ENCODE measurements at places on chromosomes 6 and 20.

- no peak for ATAC-seq
Measured at GRCh38 chr6:166877906-166878305, 78.4 kb downstream of the RNASET2 start.

- ATAC-seq, result no peak
Measured at GRCh38 chr6:43858161-43859153, 88.4 kb downstream of the VEGFA start.

GRCh38 chr20:32823078-32823477 is 3.3 kb downstream of the MAPRE1 start:
- no peak for ATAC-seq

DNA sequence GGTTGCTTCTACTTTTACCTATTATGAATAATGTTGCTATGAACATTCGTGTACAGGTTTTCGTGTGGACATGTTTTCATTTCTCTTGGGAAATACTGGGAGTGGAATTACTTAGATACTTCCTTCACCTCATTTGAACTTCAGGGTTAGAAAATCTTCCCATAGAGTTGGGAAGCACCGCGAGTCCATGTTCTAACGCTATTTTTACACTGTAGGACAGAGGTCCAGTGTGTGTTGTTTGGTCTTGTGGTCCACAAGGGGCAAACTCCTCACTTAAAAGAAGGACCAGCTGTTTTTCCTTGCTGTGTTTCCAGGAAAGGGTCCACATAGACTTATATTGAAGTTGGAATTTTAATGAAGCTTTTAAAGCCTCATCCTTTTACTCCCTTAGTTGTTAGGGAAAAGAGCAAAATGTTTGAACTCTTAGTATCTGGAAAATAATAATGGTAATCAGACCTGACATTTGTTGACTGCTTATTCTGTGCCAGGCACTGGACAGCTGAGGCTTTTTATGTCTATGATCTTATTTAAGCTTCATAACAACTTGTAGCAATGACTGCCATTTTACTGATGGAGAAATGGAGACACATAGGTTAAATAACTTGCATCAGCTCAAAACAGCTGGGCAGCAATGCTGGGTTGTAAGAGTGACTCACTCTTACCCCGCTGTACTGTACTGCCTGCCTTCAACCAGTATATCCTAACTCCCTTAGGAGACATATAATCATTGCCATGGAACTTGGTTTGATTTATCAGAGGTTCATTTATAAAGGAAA is 52.0 kb downstream of the CDC5L start:
- ATAC-seq, result no peak

DNA sequence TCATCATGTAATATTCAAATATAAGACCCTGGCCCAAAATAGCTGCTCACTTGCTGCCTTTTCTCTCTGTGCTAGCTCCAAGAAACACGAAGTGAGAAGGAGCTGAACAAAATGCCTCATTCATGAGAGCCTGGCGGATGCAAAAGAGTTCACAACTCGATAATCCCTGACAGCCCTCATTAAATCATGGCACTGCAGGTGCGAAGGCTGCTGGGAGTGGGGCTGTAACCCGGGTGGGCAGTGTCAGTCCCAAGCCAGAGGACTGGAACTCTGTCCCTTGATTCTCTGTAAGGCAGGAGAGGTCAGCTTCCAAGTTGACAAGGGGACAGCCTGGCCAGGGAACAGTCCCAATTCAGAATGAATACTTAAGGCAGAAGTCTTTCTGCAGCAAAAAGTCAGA is 318.5 kb downstream of the CDC5L start:
- ATAC-seq, result no peak

DNA sequence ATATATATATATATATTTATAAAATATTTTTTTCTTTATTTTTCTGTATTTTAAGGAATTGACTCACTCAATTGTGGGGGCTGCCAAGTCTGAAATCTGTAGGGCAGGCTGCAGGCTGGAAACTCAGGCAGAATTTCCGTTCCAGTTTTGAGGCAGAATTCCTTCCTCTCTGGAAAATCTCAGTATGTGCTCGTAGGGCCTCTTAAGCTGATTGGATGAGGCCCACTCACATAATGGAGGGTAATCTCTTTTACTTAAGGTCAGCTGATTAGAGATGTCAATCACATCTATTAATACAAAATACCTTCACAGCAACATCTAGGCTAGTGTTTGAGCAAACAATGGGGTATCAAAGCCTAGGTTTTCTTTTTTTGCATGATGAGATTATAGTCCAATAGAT is 244.7 kb upstream of the RNF24 start:
- ATAC-seq, result no peak

- peak; percentile 27 for ATAC-seq
Measured at GRCh38 chr6:155882527-155883333, 427.1 kb upstream of the NOX3 start.

- no peak for ATAC-seq
Measured at GRCh38 chr20:44728801-44729443, 13.8 kb downstream of the CCN5 start.

DNA sequence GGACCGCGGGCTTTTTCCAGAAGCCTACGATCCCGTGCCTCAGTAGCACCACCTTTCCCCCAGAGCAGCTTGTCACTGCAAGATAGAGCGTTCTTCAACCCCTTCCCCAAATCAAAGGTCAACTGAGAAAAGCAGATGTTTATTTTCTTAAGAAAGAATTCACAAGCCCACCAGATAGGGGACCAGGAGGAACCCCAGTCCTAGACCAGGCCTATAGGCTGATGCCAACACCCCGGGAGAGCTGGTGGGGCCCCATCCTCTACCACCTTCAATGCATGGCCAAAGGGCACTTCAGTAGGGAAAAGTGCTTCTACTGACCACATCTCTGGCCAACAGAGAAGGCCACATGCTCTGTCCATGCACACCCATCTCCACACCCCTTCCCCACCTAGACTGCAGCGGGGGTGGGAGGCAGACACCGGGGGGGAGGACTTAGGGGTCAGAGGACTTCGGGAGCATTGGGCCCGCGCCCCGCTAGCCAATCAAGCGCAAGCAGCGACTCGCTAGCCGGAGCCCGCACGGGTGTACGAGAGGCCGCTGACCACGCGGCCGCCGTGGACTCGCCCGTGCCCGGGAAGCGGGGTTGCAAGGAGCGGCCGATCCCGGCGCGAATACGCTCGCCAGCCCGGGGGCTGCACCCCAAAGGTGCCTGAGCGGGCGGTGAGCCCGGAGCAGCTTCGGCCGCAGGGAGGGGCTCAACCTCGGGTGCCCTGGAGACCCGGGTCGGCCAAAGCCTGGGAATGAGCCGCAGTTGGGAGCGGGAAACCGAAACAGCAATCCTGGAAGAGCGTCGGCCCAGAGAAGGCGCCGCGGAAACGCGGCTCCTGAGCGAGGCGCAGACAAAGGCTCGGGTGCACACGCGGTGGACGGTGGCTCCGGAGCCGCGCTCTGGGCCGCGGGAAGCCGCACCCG is 2.8 kb downstream of the PDE10A start:
- ATAC-seq, result no peak

- ATAC-seq, result no peak
Measured at GRCh38 chr6:68139130-68139529, 496.0 kb upstream of the ADGRB3 start.

DNA sequence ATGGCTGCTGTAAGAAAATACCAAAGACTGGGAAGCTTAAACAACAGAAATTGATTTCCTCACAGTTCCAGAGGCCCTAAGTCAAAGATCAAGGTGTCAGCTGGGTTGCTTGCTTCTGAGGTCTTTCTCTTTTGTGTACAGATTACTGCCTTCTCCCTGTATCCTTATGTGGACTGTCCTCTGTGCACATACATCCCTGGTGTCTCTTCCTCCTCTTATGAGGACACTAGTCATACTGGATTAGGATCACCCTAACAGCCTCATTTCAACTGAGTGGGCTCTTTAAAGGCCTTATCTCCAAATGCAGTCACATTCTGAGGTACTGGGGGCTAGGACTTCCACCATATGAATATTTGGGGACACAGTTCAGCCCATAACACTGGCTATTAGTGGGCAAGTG is 130.0 kb upstream of the DTNBP1 start:
- ATAC-seq, result no peak

DNA sequence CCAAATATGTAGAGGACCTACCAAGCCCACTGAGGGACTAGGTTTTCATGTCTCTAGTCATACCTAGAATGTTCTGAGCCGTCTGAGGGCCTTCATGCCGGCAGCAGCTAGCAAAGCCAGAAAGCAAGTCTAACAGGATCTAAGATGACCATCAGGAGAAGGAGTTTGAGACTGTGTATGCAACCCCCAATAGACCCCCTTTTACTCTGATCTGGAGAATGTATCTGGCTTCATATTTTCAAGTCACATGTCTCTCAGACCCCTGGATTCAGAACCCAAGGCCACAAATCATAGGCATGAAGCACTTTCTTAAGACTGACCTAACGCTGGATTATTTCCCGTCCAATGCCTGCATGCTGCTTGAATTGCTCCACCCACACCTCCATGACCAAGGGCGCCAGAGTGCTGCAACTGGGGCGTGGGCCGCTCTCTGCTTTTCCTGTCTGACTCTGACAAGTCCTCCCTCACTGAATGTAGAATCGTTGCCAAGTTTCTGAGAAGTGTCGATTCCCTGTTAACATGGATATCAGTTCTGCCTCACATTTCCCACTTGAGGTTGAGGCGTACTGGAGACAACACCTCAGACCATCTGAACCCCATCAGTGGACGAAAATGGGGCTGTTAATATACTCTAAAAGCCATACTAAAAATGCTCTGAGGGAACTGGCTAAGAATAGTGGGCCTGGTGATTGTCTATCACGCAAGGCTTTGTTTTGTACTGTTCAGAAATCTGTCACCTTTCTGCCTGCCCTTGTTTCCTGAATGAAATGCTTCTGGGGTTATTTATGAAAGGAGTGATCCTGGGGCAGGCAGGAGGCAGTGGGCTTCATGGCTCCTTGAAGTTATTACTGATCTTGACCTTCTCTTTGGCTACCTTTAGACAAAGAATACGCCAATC is 23.9 kb upstream of the ASXL1 start:
- peak; percentile 32 for ATAC-seq

DNA sequence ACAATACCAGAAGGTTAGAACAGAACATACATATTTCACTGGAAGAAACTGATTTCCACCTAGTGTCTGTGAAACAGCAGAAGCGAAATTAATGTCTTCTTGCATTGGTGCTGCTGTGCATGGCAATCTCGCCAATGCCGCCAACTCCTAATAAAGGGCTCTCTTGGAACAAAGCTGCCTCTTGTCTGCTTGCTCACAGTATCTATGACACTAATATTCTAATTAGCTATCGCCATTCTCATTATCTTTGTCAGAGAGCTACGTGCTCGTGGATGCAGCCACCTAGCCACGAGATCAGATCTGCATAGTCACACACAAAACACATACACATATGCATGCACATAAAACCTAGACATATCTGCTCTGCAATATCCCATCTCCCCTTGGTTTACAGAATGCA is 145.9 kb upstream of the OLIG3 start:
- ATAC-seq, result no peak

DNA sequence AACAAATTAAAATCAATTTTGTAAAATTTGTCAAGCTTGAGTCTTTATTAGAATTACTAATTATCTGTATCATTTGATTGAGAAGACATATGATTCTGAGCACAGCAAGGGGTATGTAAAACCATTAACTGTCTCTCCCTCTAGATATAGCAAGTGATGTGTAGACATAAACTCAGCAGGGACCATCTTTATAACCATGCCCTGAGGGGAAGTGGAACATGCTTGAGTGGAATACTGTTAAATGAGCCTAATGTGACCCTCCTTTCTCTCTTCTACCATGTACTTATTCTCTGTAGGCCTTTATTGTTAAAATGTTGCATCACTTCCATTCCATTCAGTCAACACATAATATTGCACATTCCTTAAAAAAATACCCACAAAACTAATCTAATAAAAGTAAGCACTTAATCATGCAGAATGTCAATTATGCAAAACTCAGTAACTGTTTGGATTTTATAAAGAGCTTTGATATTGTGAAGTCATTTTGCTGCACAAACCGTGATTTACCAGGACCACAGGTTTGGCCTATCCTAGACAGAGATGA is 896.6 kb upstream of the MANEA start:
- ATAC-seq, result no peak

- no peak for ATAC-seq
Measured at GRCh38 chr6:129212081-129212480, 329.1 kb downstream of the LAMA2 start.

DNA sequence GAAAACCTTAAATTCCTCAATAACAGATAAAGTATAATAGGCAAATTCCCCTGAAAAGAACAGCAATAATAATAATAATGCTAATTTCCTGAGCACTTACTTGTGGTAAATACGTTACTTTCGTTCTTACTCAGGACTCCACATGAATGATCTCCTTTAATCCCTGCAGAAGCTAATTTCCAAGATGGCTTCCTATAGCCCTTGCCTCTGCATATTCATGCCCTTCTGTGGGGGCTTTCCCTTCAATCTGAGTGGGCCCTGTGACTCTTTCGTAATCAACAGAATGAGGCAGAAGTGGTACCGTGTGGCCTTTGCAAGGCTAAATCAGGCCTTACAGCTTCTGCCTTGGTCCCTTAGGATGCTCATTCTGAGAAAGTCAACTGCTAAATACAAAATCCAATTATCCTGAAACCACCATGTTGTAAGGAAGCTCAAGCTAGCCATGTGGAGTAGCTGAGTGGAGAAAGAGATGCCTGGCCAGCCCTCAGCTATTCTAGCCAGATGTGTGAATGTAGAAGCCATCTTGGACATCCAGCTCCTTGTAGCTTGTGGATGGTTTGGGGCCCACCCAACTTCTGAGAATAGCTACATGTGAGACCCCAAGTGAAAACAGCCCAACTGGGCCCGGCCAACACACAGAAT is 50.5 kb downstream of the MCUR1 start:
- peak; percentile 92 for ATAC-seq

GRCh38 chr20:63538204-63539091 is 1.3 kb upstream of the PTK6 start:
- no peak for ATAC-seq

DNA sequence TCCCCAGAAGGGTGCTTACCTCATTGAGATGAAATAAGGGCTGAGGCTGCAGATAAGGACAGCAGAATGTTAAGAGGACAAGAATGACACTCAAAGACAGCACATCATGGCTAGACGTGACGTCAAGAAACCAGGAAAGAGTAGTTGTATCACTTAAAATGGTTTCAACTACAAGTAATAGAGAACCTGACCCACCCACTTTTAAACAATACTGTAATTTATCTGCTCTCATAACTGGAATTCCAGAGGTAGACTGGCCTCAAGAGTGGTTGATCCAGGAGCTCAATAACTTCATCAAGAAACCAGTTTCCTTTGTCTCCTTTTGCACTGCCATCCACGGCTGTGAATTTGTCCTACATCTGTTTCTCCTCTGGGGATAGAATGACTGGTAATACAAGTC is 187.1 kb downstream of the EYA4 start:
- ATAC-seq, result no peak

GRCh38 chr20:56088375-56088774 is 83.1 kb upstream of the CBLN4 start:
- no peak for ATAC-seq

Data from activated CD4-positive, CD25-positive, alpha-beta regulatory T cell treated with anti-CD3 and anti-CD28 coated beads, Interleukin-2, amount 50 U/mL, for 24 hours (primary cell).